ENCODE measurements at places on chromosomes 4 and X. TPM values are rescaled to one million over a fixed set of nuclear protein-coding genes. Genes with fewer than 3 reads are reported as not detected.

Gene RHOXF1
- total RNA-seq = 1.6 TPM

DNA sequence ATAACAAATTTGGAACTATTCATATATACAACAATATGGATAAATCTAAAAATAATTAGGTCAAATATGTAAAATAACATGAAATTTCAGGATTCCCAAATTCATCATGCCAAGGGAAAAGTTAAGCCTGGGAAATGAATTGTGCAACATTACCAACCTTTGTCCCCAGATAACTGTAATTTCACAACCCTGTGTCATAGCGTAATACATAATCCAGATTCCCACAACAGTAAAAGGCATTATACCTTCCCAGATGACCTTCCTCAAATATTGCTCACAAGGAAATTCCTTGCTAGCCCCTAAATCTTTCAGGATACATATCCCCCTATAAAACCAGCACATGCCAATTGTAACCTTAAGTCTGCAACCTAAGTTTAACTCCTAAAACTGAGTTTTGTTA, 32.9 kb upstream of the RAB40A start:
- DNase-seq = no peak

- no peak for DNase-seq
These were observed 20.0 kb downstream of the HCCS start for GRCh38 chrX:11131146-11131545.

Gene EVC2
- total RNA-seq = 0.11 TPM

- no peak for DNase-seq
These were observed 18.8 kb downstream of the PRKG2 start for GRCh38 chr4:81196126-81196650.

- DNase-seq = no peak
These were observed 144.9 kb downstream of the CHIC2 start for GRCh38 chr4:53919535-53919934.

DNA sequence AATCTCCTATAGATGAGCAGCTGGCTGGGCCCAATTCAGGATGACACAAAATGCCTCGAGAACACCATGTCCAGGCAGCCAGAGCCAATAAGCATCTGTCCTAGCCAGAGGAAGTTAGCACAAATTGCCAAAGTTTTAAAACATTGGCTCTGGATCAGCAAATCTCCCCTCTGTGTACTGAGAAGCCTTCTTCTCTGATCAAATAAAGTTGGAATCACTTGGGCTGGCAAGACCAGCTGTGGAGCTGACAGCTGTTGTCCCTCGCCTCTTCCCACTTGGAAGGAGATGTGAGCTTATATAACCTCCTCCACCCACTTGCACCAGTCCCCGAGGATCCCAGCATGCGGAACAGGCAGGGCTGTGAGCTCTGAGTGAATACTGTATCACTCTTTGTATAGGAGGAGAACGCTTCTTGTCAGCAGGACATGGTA, 183.9 kb downstream of the OPHN1 start:
- no peak for DNase-seq

- DNase-seq = no peak
These were observed 69.4 kb upstream of the PGM2 start for GRCh38 chr4:37757121-37757520.

Gene RRH
- 0.42 TPM for total RNA-seq

DNA sequence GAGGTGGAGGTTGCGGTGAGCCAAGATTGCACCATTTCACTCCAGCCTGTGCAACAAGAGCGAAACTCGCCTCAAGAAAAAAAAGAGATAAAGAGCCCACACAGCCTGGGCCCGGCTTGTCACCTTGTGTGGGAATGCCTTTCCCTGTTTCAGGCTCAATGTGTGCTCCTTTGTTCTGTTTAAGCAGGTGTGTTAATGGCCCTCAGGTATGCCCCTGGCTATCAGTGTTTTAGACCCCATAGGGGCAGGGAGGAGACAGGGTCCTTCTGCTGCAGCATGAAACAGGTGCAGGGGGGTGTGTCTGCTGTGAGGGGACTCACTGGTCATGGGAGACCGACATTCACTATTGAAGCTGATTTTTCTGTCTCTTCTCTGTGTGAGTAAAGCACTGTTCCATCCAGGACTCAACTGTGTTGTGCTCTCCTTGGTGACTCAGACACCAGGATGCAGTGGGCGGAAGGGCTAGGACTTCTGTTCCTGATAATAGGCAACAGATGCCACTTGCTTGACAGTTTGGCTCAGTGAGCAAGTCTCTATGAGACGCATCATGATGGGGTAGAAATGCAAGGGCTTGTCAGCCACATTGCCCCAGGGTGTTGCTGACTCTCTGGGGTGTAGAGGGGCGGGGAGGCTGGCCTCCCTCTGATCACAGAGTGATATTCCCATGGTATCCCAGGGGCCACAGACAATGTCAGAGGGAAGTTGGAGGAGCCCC, 15.6 kb upstream of the LAP3 start:
- DNase-seq = no peak

- no peak for DNase-seq
These were observed 40.0 kb downstream of the C4orf51 start for GRCh38 chr4:145719752-145720624.

DNA sequence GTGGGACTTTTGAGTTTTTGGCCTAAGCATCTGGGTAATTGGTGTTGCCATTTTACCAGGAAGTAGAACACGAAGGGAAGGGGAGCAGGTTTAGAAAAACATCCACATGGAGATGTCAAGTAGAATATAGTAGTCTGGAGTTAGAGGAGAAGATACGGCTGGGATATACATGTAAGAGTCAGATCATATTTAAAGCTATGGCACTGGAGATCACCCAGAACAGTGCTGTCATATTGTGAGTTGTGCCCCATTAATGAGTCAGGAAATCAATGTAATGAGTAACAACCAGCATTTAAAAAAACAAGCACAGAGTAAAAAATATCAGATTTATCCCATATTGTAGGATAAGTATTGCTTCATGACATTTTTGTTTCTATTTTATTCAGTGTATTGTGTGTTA, 4.2 kb downstream of the GSTCD start:
- DNase-seq = no peak

DNA sequence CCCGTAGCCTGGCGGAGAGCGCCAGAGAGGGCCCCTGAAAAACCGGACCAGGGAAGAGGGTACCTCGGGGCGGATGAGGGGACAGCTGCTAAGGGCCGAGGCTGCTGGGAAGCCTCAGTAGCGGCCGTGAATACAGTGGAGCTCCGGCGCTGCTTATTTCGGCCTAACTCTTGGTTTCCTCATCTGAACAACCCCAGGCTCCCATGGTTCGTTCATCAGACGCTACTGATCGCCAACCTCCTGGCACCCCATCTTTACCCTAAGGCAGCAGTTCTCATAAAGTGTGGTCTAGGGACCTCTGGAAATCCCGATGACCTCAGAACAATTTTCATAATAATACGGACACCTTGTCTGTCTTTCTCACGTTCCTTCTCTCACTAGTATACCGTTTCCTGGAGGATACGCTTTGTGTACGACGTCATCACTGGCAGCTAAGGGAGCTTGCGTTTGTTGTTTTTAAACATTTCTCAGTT, 645 bp upstream of the RAB28 start:
- DNase-seq = no peak

Gene PNMA6F
- not detected for total RNA-seq

Gene WDR17
- 1.5 TPM for total RNA-seq

GRCh38 chr4:43435291-43435690, 542.8 kb downstream of the GRXCR1 start:
- no peak for DNase-seq

DNA sequence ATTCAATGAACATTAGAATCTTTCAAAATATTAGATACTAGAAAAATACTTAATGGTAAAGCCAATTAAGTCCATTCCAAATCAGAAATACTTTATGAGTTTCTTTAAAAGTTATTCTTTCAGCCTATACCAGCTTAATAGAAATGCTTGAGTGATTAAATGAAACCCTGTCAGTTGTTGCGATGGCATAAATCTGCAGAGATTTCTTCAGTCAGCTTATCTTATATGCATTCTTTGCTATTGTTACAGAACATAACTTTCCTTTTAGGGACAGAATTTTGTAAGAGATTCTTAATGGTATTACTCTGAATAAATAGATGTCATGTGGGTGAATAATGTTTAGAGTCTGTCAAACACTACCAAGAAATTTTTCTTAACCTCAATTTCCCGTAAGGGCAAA, 325.0 kb upstream of the HAND2 start:
- no peak for DNase-seq

DNA sequence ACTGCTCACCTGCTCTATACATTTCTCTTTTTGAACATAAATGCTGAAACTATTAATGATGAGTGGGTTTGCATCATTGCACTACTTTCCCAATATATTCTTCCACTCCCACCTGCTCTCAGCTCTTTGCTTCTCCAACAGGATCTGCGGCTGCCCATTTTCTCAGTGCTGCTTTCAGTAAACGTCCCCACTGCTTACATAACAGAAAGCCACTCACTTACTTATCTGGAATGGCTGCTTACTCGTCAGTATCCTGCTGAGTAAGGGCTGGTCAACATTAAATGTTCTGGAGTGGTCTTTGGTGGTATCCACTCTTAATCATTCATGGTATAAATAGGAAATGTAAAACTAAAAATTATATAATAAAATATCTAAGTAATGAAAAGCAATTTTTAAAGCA, 112.8 kb upstream of the HPF1 start:
- no peak for DNase-seq

DNA sequence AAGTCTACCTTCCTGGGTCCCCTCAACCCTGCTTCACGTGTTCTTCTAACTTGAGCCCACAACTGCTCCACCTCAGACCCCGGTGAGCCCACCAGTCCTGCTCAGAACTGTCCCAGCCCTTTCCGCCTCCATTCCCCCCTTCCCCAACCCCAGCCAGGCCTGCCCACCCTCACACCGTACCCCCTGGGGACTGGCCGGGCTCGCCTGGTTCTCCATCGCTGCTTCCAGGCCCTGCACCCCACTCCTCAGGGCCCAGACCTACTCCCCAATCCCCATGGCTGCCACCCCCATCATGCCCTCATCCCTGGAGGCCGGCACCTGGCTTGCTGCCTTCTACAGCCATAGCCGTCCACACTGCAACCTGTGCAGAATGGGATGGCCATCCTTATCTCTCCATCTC, 23.4 kb downstream of the ADRA2C start:
- DNase-seq = no peak

Gene SPATA18
- total RNA-seq = not detected

GRCh38 chrX:148517176-148517575, 16.8 kb downstream of the AFF2 start:
- DNase-seq = no peak

Gene SLITRK4
- not detected for total RNA-seq

Gene MGAT4D
- not detected for total RNA-seq

GRCh38 chrX:150845091-150845490, 53.4 kb downstream of the CD99L2 start:
- no peak for DNase-seq

GRCh38 chr4:74133786-74134499, 24.0 kb upstream of the MTHFD2L start:
- peak; percentile 11 for DNase-seq

- no peak for DNase-seq
These were observed 128.5 kb downstream of the REPS2 start for GRCh38 chrX:17075004-17075403.

Data from naive thymus-derived CD8-positive, alpha-beta T cell (primary cell).